ENCODE measurements at places on chromosomes 7 and 10.

GRCh38 chr10:74988054-74988775 lies 123.2 kb upstream of the SAMD8 start:
- no peak for DNase-seq

DNA sequence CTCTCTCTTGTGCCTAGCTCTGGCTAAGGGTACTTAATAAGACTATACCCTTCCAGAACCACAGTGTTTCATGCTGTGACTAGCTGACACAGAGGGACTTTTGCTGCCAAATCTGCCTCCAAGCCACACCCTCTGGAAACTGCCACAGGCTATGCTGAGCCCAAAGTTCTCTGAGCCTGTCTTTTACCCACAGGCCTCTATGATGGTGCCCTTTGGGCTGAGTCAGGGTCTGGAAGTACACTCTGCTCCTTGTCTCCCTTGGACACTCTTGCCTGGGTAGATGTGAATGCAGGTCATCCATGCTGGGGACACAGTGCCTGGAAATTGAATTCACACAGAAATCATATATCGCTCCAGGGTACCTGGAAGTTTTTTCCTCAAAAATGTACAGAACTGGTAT lies 22.6 kb downstream of the DYDC1 start:
- no peak for DNase-seq

GRCh38 chr10:44512431-44513022 lies 127.6 kb upstream of the CXCL12 start:
- DNase-seq = no peak

GRCh38 chr10:47044741-47045140 lies 133.5 kb downstream of the PTPN20 start:
- no peak for DNase-seq

DNA sequence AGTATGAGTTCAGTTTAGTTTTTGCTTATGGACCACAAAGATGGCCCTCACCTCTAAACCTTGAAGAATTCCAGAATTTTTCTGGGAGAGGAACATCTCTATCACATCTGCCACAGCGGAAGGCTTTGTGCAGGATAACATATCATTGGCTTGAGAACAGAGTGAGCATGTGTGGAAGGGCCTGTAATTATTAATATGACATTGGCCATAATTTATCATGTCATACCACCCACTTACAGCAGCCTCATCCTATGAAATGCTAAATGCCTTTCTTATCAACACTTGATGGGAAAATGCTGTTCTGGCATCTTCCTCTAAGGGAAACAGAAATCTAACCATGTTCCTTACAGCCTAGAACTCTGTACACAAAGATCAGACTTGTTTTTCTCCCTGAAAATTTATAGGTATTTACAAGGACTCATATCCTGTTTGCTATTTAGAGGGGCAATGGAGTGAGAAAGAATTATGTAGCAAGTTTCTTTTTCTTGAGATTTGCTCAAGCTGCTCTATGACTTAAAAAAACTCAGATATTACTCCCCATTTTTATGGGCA lies 817.3 kb downstream of the LRMDA start:
- DNase-seq = no peak

GRCh38 chr10:102523250-102524029 lies 19.7 kb downstream of the SUFU start:
- no peak for DNase-seq

GRCh38 chr10:132676193-132676891 lies 109.6 kb downstream of the NKX6-2 start:
- no peak for DNase-seq

- no peak for DNase-seq
Measured at GRCh38 chr10:128254476-128254875, 128.3 kb upstream of the MKI67 start.

- no peak for DNase-seq
Measured at GRCh38 chr10:77029777-77030717, 607.6 kb downstream of the KCNMA1 start.

DNA sequence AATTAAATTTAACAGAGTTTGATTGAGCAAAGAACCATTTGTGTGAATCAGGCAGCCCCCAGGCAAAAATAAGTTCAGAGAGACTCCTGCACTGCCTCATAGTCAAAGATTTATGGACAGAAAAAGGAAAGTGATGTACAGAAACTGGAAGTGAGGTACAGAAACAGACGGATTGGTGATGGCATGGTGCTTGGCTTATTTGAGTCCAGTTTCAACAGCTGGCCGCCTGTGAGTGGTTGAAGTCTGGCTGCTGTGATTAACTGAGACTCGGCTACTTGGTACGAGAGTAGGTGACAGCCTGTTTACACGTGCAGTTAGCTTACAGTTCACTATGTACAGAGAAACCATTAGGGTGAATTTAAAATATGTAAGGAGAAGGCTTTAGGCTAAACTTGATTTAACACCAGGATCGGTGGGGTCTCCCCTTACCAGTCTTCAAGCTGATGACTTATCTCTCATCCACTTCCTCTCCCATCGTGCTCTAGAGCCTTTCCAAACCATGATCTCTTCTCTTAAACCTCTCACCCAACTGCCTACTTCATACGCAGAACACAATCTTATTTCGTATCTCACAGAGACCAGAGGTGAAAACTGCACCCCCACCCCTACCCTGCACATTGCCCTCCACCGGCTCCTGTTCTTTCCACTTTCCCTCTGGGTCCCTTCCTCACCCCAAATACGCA lies 5.0 kb upstream of the MSMB start:
- DNase-seq = no peak

- DNase-seq = no peak
Measured at GRCh38 chr10:119215371-119215770, 8.0 kb downstream of the GRK5 start.

- no peak for DNase-seq
Measured at GRCh38 chr10:69636273-69636575, 6.2 kb downstream of the FAM241B start.

GRCh38 chr10:44056206-44056605 lies 328.7 kb downstream of the CXCL12 start:
- DNase-seq = no peak

DNA sequence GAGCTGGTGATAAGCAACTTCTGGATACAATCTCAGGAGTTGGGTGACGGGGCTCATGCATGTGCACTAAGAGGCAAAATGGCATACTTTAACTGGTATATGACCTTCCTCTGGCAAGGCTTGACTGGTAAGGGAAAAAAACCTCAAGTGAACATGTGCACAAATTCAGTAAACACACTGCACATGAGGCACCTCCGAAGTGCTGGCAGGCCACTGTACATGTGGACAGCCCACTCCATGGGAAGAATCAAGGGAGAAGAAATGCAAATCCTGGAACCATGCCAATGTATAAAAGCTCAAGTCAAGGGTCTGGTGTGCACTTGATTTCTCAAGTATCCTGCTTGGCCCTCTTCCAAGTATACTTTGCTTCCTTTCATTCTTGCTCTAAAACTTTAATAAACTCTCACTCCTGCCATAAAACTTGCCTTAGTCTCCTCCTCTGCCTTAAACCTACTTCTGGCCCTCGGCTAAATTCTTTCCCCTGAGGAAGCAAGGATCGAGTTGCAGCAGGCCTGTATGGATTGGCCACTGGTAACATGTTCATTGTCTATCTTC lies 167.2 kb downstream of the RAMP3 start:
- DNase-seq = no peak

DNA sequence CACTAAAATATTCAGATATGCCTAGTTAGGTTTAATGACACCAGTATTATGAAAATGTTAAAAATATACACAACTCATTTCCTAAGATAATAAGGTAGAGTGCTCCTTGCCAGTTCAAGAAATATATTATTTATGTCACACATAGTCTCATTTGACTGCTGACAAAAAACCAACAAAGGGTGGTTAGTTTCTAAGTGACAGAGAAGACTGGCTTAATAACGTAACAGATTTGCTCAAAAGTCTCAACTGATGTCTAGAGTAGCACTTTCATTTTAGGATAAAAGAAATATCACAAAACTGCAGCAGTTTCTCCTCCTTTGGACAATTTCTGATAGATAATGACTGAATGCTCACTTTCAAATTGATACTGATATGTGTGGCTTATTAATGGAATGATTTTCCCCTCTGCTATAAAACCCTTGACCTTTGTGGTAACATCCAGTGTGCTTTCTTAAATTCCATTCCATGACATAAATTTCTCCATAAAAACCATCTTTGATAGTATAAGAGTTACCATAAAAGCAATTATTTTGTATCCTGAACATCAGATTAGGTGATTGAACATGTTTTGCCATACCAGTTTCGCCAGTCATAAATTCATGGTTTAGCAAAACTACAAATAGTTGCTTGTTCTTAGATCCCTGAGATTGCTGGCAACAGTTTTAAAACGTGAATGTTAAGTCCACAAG lies 94.2 kb downstream of the NRBF2 start:
- no peak for DNase-seq

DNA sequence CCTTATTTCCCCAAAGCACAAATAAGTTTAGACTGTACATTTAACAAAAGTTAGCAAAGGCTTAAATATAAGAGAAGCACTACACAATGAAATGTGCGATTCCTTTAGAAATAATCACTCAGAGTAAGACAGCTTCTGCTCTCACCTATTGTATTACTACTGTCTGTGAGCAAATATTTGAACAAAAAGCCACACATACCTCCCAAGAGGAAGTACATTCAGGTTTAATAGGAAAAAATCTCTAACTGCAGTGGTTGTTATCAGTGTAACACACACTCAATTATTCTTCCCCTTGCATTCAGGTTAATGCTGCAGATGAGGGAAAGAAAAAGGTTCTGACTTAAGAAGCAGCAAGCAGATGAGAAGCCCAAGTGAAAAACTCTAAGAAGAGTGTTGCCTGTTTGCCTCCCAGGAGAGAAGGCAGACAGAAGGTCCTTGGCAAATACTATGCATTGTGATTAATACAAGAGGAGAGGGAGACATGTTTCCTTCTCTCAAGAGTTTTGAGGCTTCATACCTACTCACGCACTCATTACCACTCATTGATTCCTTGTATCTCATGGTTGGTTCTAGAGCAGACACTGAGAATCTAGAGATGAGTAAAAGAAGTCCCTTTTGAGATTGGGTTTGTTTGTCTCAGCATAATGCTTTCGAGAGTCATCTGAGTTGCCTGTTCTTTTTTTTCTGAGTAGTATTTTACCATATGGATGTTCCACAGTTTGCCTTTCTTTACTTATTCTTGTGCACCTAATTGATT lies 13.6 kb downstream of the GIMAP4 start:
- DNase-seq = no peak

DNA sequence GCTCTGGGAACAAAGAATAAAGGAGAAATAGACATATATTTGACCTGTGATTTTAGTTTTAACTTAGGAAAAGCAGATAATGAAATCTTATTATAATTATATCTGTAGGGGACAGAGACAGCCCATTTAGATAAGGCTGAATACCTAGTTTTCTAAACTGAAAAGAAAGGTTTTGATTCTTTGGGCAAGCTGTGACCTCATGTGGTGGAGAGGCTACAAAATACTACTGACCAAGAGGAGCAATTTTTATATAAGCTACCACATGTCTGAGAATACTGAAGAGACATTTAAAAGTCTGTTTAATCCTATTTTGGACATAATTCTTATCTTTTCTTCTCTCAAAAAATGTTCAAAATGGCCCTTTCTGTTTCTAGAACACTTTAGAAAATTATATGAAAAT lies 271.0 kb downstream of the MTERF1 start:
- no peak for DNase-seq

DNA sequence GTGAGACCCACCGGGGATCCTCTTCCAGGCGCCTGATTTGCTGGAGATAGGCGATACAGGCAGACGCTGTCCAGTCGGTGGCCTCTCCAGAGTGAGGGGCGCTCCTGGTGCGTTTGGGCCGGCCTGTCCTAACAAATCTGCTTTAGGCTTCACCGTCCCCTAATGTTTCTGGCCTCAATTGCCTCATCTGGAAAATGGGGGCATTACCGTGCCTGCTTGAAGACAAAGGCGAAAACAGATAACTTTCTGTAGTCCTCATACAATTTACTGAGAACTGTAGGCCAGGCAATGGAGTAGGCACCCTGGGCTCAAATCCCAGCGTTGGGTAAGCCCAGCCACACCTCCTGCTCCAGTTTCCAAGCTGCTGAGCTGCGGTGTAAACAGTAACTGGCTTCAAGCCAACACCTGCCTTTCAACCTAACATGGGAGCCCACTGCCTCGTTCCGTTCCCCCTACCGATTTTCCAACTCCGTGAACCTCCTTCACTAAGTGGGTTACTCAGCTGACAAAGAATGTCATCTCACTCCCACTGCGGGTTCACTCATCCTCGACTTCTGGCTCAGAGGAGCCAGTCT lies 589 bp upstream of the ZFAND4 start:
- DNase-seq = no peak

DNA sequence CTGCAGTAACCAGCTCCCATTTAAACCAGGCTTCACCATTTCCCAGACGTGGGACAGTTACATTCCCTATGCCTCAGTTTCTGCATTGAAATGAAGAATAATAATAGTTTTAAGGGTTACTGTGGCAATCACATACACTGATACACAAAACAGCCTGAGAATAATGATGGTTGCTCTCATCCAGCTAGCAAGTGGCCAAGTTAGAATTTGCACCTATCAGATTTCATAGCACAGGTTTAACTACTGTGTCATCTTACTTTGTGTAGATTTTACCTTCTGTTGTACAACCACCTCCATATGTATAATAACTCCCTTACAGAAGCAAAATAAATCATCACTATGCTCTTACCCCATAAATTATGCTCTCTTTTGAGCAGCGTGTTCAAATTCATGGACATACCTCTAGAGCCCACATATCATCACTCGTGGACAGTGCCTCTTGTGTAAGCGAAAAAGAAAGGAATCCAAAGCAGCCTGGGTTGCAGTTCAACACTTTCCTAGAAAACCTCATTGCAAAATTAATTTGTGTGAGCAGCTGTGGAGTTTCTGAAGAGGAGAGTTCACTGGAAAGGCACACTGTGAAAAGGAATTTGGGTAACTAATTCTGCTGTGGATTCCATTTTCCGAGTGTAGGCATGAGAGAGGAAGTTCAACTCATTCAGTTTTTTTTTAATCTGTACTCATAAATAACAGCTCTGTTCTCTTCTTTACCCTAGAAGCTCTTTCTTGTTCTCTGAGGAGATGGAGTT lies 492.5 kb downstream of the ARL4A start:
- DNase-seq = no peak

DNA sequence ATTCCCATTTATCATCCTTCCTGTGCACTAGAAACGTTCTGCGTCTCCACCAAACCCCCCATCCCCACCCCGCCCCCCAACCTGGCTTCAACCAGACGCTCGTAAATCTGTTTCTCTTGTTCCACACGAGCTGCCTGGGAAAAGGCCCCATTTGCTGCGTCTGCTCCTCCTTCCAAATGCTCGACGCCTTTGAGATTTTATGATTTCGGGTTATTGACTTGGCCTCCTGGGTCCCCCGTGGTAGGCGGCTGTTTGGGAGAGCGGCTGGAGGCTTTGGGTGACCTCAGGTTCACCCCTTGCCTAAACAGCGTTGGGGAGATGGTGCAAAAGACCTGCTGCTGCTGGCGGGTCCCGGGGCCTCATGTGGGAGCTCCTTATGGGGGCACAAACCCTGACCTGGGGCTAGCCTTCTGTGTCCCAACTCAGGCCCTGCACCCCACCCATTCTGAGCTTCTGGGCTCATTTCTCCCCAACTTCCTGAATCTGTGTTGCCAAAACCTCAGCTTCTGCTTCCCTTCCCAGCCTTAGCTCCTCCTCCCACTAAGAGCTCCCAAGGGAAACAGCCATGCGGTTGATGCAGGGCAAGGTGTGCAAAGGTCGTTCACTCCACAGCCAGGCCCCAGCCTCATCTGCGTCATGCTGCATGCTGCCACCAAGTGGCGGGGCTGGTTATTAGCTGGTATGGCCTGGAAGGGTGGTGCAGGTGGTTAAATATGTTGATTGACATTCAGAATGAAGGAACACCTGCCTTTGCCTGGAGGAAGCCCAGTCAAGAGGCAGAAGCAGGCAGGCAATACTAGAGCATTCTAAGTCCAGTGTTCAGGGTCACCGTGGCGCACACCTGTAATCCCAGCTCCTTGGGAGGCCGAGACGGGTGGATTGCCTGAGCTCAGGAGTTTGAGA lies 49.1 kb upstream of the ELN start:
- DNase-seq = peak; percentile 2
